ENCODE measurements at places on chromosomes 7 and 10. TPM values are rescaled to one million over a fixed set of nuclear protein-coding genes. Genes with fewer than 3 reads are reported as not detected.

HOXA10 gene
- total RNA-seq = not detected

LMOD2 gene
- total RNA-seq = not detected

DOCK1 gene
- 54.8 TPM for total RNA-seq

PARD3 gene
- 122 TPM for total RNA-seq

PAPSS2 gene
- total RNA-seq = 16.5 TPM

GPR15LG gene
- total RNA-seq = not detected

SYNPO2L gene
- not detected for total RNA-seq

PTN gene
- 5.9 TPM for total RNA-seq

CHCHD2 gene
- 289 TPM for total RNA-seq

HOXA6 gene
- total RNA-seq = not detected

KCNMA1 gene
- 300 TPM for total RNA-seq

GRCh38 chr7:17632384-17632783, 307.9 kb downstream of the SNX13 start:
- no peaks in the 10 kb centered on the region for H3K27me3 ChIP-seq
- DNase-seq = no peak
- H3K36me3 ChIP-seq = no peaks in the 10 kb centered on the region
- H3K4me1 ChIP-seq = no peaks in the 10 kb centered on the region
- H3K4me3 ChIP-seq = no peak overlapping the region

DNA sequence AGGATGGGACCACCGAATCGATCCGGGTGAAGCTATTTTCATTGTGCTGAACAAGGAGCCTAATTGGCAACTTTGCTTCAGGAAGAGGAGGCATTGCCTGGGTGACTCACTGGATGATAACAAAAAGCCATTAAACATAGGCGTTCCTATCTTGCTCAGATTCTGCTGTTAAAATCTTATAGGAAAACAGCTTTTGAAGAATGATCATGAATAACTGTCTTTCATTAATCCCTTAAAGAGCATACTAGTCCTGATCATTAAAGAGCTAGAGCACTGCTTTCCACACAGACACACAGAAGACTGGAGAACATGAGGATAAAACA, 174.2 kb upstream of the IMMP2L start:
- H3K4me1 ChIP-seq = peaks cover 5% of the 10 kb centered on the region
- no peaks in the 10 kb centered on the region for H3K27me3 ChIP-seq
- no peak overlapping the region for H3K27ac ChIP-seq
- peaks cover 14% of the 10 kb centered on the region for H3K36me3 ChIP-seq

- no peaks in the 10 kb centered on the region for H3K36me3 ChIP-seq
- no peak overlapping the region for H3K27ac ChIP-seq
- H3K27me3 ChIP-seq = no peaks in the 10 kb centered on the region
- DNase-seq = no peak
Observed at GRCh38 chr10:110857265-110858171, 14.2 kb upstream of the PDCD4 start.

- no peaks in the 10 kb centered on the region for H3K27me3 ChIP-seq
- H3K27ac ChIP-seq = peak overlapping the region; percentile 61
- no peaks in the 10 kb centered on the region for H3K36me3 ChIP-seq
- DNase-seq = no peak
Observed at GRCh38 chr7:99997545-99998137, 17.8 kb upstream of the ZKSCAN1 start.

- DNase-seq = no peak
- no peaks in the 10 kb centered on the region for H3K36me3 ChIP-seq
- H3K4me3 ChIP-seq = no peak overlapping the region
- H3K4me1 ChIP-seq = no peaks in the 10 kb centered on the region
- no peak overlapping the region for H3K27ac ChIP-seq
- no peaks in the 10 kb centered on the region for H3K27me3 ChIP-seq
Observed at GRCh38 chr7:126957443-126957842, 295.3 kb downstream of the GRM8 start.

- no peak overlapping the region for H3K4me3 ChIP-seq
- H3K27ac ChIP-seq = no peak overlapping the region
- peaks cover 5% of the 10 kb centered on the region for H3K4me1 ChIP-seq
Observed at GRCh38 chr7:94562525-94562924, 52.9 kb downstream of the CASD1 start.

- no peaks in the 10 kb centered on the region for H3K36me3 ChIP-seq
- H3K4me3 ChIP-seq = no peak overlapping the region
- peaks cover 20% of the 10 kb centered on the region for H3K4me1 ChIP-seq
- no peak for DNase-seq
- no peaks in the 10 kb centered on the region for H3K27me3 ChIP-seq
Observed at GRCh38 chr10:68099736-68100135, 9.6 kb upstream of the MYPN start.

- peak; percentile 70 for DNase-seq
- no peaks in the 10 kb centered on the region for H3K36me3 ChIP-seq
- H3K4me1 ChIP-seq = no peaks in the 10 kb centered on the region
Observed at GRCh38 chr10:111200505-111201186, 123.8 kb downstream of the ADRA2A start.

GRCh38 chr10:8873310-8873709, 818.8 kb downstream of the GATA3 start:
- no peaks in the 10 kb centered on the region for H3K4me1 ChIP-seq
- no peaks in the 10 kb centered on the region for H3K27me3 ChIP-seq
- H3K36me3 ChIP-seq = no peaks in the 10 kb centered on the region
- H3K27ac ChIP-seq = no peak overlapping the region

DNA sequence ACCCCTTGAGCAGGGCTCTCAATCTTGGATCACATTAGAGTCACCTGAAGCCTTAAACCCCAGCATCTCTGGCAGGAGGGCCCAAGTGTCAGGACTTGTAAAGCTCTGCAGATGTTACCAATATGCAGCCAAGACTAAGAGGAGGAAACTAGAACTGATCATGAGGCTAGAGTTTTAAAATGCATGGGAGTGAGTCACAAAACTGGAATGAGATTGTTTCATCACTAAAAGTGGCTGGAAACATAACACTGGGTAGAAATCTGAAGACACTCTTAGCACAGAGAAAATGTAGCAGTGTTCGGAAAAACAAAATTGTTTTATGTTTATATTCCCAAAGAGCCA, 63.3 kb upstream of the GHITM start:
- no peaks in the 10 kb centered on the region for H3K27me3 ChIP-seq
- peak overlapping the region; percentile 66 for H3K27ac ChIP-seq
- H3K36me3 ChIP-seq = no peaks in the 10 kb centered on the region
- peak; percentile 75 for DNase-seq

DNA sequence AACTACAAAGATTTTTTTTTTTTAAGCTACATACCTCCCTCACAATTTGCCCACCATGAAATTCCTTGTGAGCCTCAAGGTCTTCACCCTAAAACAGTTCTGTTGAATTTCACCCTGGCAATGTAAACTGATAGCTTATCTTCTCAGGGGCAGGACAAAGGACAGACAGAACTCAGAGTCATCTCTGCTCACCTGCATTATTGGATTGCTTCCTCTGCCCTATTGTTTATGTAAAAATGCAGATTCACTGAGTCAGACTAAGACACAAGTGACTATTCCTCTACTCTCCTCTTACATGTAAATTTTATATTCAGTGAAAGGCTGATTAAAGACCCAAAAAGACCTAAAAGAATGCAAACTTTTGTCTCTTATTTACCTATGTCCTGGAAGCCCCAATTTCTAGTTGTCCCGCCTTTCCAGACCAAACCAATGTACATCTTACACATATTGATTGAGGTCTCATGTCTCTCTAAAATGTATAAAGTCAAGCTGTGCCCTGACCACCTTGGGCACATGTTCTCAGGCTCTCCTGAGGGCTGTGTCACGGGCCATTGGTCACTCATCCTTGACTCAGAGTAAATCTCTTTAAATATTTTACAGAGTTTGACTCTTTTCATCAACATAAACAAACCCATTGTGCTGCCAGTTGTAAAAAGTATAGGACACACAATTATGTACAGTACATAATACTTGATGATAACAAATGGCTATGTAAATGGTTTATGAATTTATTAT, 440.2 kb downstream of the HTR7 start:
- H3K27ac ChIP-seq = no peak overlapping the region
- H3K36me3 ChIP-seq = no peaks in the 10 kb centered on the region
- H3K4me3 ChIP-seq = no peak overlapping the region
- H3K4me1 ChIP-seq = no peaks in the 10 kb centered on the region
- no peaks in the 10 kb centered on the region for H3K27me3 ChIP-seq

- no peak overlapping the region for H3K27ac ChIP-seq
- H3K4me1 ChIP-seq = no peaks in the 10 kb centered on the region
- no peaks in the 10 kb centered on the region for H3K27me3 ChIP-seq
- H3K4me3 ChIP-seq = no peak overlapping the region
Observed at GRCh38 chr10:62736168-62736546, 68.4 kb upstream of the ADO start.

GRCh38 chr10:122342293-122343134, 32.0 kb upstream of the PLEKHA1 start:
- peak overlapping the region; percentile 84 for H3K27ac ChIP-seq
- H3K27me3 ChIP-seq = no peaks in the 10 kb centered on the region
- no peak for DNase-seq
- H3K36me3 ChIP-seq = no peaks in the 10 kb centered on the region
- peaks cover 42% of the 10 kb centered on the region for H3K4me1 ChIP-seq
- H3K4me3 ChIP-seq = no peak overlapping the region

DNA sequence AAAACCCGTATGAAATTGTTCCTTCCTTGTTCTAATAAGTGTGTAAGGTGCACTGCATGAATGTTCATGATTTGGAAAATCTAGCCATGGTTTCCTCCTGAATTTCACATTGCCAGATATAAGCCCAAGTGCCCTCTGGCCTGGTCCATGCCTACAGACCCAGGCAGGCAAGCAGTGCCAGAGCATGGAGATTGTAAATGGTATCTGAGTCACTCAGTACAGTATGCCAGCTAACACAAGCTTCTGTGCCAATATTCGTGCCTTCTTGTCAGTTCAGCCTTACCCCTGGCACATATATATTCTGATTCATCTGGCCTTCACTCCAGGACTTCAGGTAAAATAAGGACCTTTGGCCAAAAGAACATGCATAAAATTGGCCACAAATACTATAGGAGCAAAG, 38.4 kb upstream of the PDE1C start:
- no peak overlapping the region for H3K4me3 ChIP-seq
- H3K27me3 ChIP-seq = no peaks in the 10 kb centered on the region
- no peaks in the 10 kb centered on the region for H3K4me1 ChIP-seq
- no peaks in the 10 kb centered on the region for H3K36me3 ChIP-seq
- H3K27ac ChIP-seq = no peak overlapping the region

- H3K4me3 ChIP-seq = no peak overlapping the region
- H3K27me3 ChIP-seq = no peaks in the 10 kb centered on the region
- DNase-seq = no peak
Observed at GRCh38 chr10:78909221-78909620, 159.5 kb upstream of the ZMIZ1 start.

DNA sequence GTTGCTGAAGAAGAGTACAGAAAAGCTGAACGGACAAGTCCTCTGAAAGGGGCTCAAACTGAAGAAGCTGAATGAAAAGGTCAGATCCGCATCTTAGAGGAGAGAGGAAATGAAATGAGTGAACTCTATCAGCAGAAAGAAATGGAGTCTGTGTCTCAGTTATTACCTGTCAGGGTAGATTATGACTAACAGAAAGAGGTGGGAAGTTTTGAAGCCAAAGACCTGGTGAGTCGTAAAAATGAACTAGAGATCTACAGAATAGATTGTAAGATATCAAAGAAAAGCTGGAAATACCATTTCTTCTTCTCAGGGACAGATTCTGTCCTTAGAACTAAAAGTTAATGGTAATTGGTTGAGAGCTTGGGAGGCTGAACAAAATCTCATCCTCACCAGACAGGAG, 11.1 kb upstream of the MBL2 start:
- H3K36me3 ChIP-seq = no peaks in the 10 kb centered on the region
- DNase-seq = no peak
- H3K4me1 ChIP-seq = no peaks in the 10 kb centered on the region
- H3K27ac ChIP-seq = no peak overlapping the region
- H3K4me3 ChIP-seq = no peak overlapping the region

DNA sequence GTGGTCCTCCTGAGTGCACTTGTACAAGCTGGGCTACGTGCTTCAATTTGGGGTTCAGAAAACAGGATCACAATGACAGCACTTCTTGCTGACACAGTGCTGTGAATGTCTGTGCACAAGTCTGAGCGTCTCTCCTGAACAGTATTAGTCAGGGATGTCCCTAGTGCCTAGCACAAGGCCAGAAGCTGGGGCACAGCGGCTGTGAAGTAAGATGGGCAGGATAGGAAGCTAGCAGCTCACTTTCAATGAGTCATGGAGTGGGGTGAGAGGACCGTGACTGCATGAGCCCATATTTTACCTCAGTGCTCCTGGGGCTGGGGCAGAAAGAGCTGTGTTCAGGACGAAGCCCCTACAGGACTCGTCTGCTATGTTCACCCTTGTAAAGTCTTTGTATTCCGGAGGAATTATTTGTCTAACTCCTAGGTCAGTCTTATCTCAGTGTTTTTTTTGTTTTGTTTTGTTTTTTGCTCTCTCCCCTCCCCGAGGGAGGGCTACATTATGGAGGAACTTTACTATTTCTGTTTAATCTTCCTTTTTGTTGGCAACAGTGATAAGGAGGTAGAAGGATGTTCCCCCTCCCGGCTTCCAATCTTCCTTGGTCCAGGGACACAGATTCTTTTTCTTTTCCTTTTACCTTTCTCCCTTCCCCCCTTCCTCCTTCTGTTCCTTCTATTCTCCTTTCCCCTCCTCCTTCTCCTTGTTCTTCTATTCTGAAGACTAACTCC, 2.8 kb upstream of the LRMDA start:
- no peak overlapping the region for H3K4me3 ChIP-seq
- no peak for DNase-seq
- H3K27ac ChIP-seq = peak overlapping the region; percentile 86
- peaks cover 40% of the 10 kb centered on the region for H3K4me1 ChIP-seq

- no peaks in the 10 kb centered on the region for H3K36me3 ChIP-seq
- no peak overlapping the region for H3K27ac ChIP-seq
- H3K4me3 ChIP-seq = no peak overlapping the region
- H3K4me1 ChIP-seq = no peaks in the 10 kb centered on the region
- H3K27me3 ChIP-seq = no peaks in the 10 kb centered on the region
- DNase-seq = no peak
Observed at GRCh38 chr7:156464339-156464738, 176.2 kb upstream of the RNF32 start.

DNA sequence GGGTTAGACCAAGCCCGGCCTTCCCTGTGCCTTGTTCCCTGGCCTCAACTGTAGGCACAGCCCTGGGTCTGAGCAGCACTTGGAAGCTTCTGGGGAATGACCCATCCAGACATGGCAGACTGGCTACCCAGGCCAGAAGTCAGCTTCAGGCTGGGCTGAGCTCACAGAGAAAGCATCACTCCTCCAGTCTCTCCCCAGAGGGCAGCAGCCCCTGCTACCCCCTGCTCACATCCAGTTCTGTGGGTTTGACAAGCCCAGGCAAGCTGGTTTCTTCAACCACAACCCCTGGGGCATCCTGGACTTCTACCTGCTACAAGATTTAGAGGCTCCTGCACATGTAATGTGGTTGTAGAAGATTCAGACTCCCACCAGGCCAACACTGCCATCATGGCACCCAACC, 9.0 kb downstream of the C10orf71 start:
- H3K27ac ChIP-seq = no peak overlapping the region
- H3K36me3 ChIP-seq = no peaks in the 10 kb centered on the region
- no peak for DNase-seq
- no peaks in the 10 kb centered on the region for H3K4me1 ChIP-seq
- H3K4me3 ChIP-seq = no peak overlapping the region

- H3K4me1 ChIP-seq = no peaks in the 10 kb centered on the region
- DNase-seq = no peak
- H3K27ac ChIP-seq = no peak overlapping the region
- H3K27me3 ChIP-seq = no peaks in the 10 kb centered on the region
- no peaks in the 10 kb centered on the region for H3K36me3 ChIP-seq
- no peak overlapping the region for H3K4me3 ChIP-seq
Observed at GRCh38 chr7:133124974-133125373, 43.1 kb upstream of the CHCHD3 start.

GRCh38 chr7:2431260-2431867, 28.0 kb downstream of the CHST12 start:
- no peak for DNase-seq
- no peaks in the 10 kb centered on the region for H3K4me1 ChIP-seq
- no peaks in the 10 kb centered on the region for H3K27me3 ChIP-seq
- no peak overlapping the region for H3K4me3 ChIP-seq

Measured in esophagus muscularis mucosa (tissue), 4 donors.